Inflammatory macrophage (primary cell): ENCODE measurements at places on chromosomes 5 and 9.
A peak's percentile ranks its signal among the peaks of the same experiment; 100 is the strongest.

DNA sequence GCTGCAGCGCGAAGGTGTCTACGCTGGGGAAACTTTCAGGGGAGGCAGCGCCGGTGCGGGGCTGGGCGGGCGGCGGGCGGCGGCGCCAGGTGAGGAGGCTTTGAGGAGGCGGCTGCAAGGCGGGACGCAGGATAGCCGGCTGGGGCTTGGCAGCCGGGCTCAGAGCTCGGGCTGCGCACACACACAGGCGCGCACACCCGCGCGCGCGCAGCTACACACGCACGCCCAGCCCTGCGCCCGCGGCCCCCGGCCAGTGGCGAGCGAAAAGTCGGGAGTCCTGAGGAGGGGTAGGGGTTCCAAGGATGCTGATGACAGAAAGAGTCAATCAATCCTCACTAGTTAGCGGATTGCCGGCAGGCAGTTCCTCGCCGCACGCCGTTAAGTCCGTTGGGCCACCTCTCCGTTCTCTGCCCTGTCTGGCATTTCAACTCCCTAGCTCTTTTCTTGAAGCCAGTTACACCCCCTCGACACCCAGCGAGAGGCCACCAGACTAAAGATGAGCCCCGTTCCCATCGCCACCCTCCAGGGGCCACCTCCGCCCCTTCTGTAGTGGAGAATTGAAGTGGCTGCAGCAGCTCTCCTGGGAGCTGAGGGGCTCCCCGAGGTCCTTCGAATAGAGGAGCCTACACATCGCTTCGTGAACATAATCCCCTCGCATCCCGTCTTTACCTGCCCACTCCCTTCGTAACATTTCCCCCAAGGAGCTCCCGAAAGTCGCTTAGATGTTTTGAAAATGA is 1640.3 kb upstream of the C9orf72 start:
- no peak for DNase-seq

- DNase-seq: no peak
These were observed 1.2 kb downstream of the CDKN2A start for GRCh38 chr9:21993007-21993406.

DNA sequence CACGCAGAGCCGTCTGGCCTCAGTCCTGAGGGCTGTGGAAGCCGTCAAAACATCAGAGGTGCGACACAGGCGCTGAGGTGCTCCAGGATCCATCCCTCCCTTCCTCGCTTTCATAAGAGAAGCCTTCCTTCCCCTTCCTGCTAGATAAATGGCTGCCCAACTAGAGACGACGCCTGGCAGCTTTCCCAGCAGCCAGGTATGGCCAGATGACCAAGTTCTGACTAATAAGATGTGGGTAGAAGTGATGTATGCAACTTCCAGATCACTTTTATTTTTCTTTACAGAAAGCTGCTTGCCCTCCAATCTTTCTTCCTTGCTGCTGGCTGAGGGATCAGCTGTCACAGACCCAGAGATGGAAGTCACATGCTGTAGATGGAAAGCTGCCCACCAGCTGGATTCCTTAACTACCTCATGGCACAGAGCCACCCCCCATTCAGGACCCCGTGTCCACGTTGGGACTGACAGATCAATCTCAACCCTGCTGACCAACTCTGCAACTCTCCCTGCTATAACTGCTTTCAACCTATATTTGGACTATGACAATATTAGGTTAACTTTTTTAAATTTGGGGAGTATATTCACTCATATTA is 8.8 kb downstream of the MAPK9 start:
- DNase-seq: no peak

- no peak for DNase-seq
These were observed 11.6 kb upstream of the NTNG2 start for GRCh38 chr9:132150256-132150655.

DNA sequence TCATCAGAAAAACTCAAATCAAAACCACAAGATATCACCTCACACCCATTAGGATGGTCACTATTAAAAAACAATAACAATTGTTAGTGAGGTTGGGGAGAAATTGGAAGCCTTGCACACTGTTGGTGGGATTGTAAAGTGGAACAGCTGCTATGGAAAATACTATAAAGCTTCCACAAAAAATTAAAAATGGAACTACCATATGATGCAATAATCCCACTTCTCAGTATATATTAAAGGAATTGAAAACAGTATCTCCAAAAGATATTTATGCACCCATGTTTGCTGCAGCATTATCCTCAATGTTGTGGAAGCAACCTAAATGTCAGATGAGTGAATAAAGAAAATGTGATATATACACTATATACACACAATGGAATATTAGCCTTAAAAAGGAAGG is 14.5 kb upstream of the ADRA1B start:
- no peak for DNase-seq

DNA sequence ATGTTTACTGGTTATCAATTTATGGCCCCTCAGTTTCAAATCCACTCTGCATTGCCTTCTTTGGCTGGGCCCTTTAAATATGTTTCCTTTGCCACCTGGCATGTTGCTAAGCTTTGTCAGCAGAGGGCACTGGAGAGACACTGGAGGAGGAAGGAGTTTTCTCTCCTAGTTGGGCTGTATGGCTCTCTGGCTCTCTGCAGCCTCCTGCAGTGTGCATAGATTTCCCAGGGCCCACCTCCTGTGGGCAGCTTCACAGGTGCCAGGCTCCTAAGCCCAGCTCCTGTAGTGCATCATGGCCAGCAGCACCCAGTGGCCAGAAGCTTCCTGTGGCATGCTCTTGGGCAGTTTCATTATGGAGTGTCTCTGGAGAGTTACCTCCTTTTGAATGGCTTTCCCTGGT is 23.3 kb downstream of the CAVIN4 start:
- peak; percentile 58 for DNase-seq

DNA sequence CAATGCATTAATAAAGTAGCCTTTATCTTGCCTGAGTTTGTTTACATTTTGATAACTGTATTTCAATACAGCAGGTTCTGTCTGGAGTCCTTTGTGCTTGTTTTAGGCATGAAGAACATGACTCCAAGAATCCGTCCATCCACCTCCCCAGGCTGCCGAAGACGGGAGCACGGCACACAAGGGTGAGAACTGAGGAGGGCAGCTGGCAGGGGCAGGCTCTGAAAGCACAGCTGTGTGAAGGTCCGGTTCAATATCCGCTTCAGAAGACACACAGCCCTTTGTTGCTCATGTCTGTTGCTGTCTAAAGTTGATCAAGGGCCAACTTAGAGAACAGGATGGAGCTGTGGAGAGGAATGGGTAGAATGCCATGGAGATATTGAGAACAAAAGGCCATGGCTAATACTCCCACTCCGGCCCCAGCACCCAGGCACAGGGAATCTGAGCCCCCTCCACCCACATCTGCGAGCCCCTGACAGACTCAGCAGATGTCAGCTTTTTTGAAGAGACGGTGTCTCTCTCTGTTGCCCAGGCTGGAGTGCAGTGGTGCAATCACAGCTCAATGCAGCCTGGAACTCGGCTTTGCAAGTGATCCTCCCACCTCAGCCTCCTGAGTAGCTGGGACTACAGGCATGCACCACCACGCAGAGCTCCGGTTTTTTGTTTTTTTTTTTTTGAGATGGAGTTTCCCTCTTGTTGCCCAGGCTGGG is 58.5 kb upstream of the GNE start:
- no peak for DNase-seq

GRCh38 chr9:7209016-7209715 is 451.4 kb downstream of the KDM4C start:
- no peak for DNase-seq

GRCh38 chr5:150618163-150618562 is 22.3 kb upstream of the SYNPO start:
- no peak for DNase-seq

GRCh38 chr5:33649549-33650482 is 209.1 kb downstream of the TARS1 start:
- no peak for DNase-seq

GRCh38 chr5:122805481-122805880 is 30.6 kb downstream of the SNX2 start:
- peak; percentile 45 for DNase-seq

DNA sequence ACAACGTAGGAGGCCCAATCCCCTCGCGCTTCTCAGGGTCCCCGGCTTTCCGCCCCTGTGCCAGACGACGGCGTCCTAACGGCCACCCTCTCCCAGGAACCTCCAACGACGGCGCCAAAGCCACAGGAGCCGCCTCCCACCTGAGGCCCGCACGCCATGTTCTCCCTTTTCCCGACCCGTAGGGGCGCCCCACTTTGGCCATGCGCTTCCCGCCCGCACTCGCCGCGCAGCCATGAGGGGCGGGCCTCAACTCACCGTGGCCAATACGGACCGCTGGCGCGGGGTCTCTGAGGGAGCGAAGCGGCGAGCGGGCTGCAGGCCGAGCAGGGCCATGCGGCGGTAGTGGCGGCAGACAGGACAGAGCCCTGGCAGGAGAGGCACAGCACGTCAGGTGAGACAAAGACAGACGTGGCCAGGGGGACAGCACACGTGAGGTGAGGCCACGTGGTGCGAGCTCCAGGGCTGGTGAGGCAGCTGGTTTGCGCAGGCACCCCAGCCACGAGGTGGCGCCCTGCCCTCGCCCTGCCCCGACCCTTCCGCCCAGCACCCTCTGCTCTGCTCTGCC is 1005.5 kb upstream of the PTPRD start:
- DNase-seq: no peak

DNA sequence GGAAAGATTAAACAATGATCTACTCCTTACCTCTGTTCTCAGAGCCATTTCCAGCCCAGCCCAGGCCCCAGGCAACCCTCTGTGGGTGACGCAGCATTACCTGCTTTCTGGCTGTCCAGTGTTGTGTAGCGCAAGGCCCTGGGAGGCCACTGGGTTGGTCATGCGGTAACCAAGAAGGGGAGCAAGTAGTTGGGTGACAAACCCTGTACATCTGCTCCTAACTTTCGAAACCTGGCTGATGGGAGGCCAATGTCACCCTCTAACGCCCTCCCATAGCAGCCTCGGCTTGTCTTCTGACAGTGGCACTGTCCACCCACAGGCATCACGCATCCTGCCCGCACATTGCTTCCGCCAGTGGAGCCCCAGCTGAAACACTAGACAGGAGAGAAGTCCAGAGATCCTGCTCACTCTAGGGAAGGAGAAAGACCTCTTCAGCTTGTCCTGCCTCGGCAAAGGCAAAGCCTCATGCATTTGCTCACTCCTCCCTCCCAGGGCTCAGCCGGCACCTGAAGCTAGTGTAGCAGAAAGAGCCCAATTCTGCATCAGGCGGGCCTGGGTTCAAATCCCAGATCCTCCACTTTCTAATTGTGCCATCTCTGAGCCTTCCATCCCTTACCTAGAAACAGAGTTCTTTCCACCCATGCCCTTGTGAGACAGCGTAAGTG is 94.6 kb downstream of the ADAMTS2 start:
- DNase-seq: no peak

DNA sequence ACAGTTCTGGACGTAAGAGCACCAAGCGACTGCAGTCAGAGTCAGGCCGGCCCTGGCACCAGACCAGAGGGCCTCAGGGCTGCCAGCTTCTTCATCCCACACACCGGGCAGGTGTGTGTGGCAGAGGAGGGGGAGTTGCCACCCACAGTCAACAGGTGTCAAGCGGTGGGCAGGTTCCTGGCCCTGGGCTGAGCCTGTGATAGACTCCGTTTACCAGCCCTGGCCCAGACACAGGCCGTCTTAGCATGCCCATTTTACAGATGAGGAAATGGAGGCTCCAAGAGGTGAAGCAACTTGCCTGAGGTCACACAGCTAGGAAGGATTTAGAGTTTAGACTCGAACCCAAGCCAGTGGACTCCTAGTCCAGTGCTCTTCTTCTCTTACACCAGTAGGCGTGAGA is 71.8 kb downstream of the HMCN2 start:
- no peak for DNase-seq
